ENCODE measurements at places on chromosomes 12 and 14. TPM values are rescaled to one million over a fixed set of nuclear protein-coding genes. Genes with fewer than 3 reads are reported as not detected.

DNA sequence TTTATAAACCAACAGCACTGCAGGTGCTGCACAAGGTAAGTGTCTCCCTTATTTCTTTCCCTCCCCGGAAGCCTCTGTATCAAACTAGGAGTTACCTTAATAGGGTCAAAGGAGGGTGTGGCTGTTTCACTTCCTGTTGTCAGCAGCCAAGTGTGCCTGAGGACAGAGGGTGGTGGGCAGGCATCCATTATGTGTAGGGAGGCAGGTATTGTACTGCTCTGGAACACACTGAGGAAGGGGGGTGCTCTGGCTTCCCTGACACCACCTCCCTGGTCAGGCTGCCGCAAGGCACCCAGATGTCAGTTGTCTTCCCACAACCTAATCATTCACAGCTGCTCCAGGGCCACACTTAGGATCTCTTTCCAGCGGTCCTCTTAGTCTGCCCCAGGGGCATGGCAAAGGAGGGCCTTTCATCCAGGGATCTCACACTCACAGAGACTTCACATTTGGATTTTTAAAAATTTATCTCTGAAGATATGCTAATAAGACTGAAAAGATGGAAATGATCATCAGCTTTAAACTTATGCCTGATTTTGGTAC is 132.0 kb upstream of the ARHGAP5 start:
- DNase-seq, result peak; percentile 60

- DNase-seq, result no peak
Measured at GRCh38 chr12:26971963-26972362, 33.7 kb downstream of the FGFR1OP2 start.

- DNase-seq, result no peak
Measured at GRCh38 chr12:78192979-78193378, 362.3 kb downstream of the NAV3 start.

- DNase-seq, result no peak
Measured at GRCh38 chr14:77123381-77124325, 17.9 kb downstream of the ZDHHC22 start.

DNA sequence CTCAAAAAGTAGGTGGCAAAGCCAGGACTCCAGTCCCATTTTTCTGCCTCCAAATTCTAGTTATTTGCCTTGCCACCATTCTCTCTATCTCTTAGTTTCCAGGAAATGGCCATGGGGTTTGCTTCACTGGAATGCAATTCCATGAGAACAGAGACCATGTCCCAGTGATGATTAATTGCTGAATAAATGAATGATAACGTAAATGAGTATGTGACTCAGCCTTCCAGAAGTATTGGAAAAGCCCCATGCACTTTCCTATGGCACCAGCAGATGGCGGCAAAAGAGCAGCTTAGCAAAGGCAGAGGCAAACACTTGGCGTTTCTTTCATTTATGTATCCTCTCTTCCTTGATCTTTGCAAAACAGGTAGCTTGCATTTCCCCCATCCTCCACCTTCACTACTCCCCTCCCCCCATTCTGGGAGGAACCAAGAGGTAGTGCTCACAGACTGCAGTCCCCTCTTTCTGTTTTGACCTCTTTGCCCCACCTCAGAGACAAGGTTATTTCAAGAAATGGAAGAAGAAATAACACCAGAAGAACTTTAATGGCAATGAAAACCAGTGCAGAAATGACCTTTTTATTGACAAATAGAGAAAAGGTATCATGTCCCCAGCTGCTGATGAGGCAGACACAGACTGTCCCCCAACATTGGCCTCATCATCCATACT is 21.3 kb downstream of the TBX3 start:
- peak; percentile 62 for DNase-seq

- DNase-seq, result no peak
Measured at GRCh38 chr12:112496496-112496895, 77.7 kb downstream of the PTPN11 start.

GRCh38 chr14:90409209-90409730 is 12.4 kb downstream of the CALM1 start:
- no peak for DNase-seq

DNA sequence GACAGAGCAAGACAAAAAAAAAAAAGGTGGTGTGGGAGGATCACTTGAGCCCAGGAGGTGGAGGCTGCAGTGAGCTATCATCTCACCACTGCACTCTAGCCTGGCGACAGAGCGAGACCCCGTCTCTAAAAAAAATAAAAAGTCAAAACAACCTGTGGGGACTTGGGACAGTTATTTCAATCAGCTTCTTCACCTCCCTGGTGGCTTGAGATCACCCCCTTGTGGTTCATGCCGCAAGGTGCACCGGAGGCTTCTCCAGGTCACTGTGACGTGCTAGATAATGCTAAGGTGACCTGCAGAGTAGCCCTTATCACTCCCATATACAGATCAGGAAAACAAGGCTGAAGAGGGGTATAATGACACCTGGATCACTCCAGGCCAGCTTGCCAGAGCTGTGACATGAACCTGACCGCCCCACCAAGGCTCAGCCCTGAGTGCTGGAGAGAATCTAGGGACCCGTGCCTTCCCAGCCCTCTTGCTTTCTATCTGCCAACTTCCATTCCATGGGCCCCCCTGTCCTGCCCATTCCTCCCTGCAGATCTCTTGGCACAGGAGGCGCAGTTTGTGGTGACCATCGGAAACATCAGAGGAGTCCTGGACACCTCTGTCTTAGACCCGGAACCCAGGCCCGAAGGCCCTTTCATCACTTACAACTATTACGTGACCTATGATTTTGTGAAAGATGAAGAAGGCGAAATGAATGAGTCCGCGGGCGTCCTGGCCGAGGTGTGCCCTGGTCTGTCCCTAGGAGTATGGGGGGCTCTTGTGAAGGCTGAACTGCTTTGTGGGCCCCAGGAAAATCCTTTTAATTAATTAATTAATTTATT is 8.1 kb downstream of the LRRC43 start:
- DNase-seq, result peak; percentile 76

GRCh38 chr14:54299410-54300363 is 97.1 kb upstream of the CDKN3 start:
- no peak for DNase-seq

DNA sequence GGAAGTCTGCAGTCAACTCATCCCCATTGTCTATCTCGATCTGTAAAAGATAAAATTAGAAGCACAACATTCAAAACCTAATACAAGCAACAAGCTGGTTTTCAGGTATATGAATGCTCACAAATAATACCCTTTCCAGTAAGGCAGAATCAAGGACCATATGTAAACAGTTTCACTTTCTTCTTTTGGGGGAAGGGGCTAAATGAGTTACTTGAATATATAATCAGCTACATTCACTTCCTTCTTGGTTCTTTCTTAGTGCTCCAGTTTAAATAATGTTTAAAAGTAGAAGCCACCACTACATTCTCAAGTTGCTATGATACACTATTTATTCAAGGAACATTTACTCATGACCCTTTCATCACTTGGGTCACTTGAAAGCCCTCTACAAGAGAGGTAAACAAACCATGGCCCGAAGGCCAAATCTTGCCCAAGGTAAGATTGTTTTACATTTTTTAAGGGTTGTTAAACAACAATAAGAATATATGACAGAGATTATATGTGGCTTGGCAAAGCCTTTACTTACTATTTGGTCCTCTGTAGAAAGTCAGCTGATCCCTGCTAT is 10.3 kb downstream of the TWF1 start:
- no peak for DNase-seq

The SPIC gene
- not detected for total RNA-seq

The DNAH10 gene
- total RNA-seq, result 5.6 TPM

The LRP1-AS gene
- 1.1 TPM for total RNA-seq

The NUDT4 gene
- 38.8 TPM for total RNA-seq
